ENCODE measurements at places on chromosomes 12 and 14.

- no peak for DNase-seq
Observed at GRCh38 chr12:76421046-76421445, 72.8 kb upstream of the BBS10 start.

DNA sequence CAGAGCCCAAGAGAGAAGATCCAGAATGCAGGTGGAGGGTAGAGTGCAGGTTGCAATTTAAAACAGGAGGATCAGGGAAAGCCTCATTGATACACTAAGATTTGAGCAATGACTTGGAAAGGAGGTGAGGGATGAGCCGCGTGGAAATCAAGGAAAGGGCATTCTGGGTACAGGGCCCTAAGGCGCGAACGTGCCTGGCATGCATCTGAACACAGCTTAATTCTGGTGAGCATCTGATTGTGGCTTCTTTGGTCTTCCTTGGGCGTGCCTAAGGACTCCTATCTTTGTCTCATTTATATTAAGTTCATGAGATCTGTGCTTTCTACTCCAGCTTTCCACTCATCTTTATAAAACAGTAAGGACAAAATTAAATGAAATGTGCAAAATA, 79.3 kb downstream of the NTF3 start:
- no peak for DNase-seq

- DNase-seq: no peak
Observed at GRCh38 chr14:31884776-31885379, 192.2 kb upstream of the ARHGAP5 start.

- no peak for DNase-seq
Observed at GRCh38 chr12:56186957-56187356, 2.3 kb downstream of the SMARCC2 start.

DNA sequence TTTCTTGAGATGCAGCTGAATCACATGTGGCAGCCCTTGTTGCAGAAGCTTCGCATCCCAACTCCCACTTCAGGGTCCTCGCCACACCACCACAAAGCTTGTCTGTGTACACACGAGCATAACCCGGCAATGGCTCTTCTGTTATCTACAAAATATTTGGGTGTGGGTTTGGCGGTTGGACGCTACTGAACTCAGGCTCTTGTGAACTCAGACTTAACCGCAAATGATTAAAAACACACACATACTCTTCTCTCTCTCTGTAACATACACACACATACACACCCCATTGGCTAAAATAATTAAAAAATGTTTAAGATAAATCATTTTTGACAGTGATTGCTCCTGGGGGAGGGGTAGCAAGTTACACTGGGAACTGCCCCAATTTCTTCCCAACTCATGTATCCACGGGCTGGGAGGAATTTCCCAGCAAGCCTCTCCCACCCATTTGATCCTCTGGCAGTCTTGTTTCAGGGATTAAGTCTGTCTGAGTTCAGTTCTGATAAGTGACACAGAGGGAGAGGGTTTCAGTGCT, 63.7 kb upstream of the MANSC4 start:
- no peak for DNase-seq

DNA sequence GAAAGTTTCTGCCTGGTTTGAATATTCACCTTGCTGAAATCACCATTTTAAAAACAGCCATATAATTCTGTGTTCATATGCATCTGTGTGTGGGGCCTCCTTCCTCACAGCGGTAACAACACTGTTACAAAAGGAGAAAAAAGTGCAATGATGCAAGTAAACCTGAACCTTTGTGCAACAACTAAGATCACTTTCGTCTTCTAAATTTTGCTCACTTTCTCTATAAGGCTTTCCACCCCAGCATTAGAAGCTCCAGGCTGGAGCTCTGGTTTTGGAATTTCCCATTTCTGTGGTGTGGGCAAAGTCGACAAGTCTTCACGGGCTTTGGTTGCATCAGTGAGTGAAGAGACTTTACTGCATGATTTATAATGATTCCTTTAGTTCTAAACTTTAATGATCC, 18.4 kb downstream of the FGD6 start:
- DNase-seq: no peak

DNA sequence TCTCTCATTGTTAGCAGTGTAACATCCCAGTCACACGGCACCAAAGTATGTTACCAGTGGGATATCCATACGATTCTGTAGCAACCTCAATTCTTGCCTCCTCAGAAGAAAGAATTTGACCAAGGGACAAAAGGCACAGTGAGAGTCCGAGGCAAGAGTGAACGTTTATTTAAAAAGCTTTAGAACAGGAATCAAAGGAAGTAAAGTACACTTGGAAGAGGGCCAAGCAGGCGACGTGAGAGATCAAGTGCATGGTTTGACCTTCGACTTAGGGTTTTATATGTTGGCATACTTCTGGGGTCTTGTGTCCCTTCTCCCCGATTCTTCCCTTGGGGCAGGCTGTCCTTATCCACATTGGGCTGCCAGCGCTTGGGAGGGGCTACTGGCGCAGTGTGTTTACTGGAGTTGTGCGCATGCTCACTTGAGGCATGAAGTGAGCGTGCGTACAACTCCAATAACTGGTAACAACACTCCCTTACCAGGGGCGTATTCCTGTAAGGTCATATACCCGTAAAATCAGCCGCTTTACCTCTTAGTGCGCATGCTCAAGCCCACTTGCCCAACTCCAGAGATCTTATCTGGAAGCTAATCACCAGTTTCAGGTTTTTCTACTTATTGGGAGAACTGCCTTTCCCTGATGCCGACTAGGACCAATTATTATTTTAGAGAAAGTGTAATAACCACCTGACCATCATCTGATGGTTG, 71.7 kb downstream of the FAR2 start:
- no peak for DNase-seq

DNA sequence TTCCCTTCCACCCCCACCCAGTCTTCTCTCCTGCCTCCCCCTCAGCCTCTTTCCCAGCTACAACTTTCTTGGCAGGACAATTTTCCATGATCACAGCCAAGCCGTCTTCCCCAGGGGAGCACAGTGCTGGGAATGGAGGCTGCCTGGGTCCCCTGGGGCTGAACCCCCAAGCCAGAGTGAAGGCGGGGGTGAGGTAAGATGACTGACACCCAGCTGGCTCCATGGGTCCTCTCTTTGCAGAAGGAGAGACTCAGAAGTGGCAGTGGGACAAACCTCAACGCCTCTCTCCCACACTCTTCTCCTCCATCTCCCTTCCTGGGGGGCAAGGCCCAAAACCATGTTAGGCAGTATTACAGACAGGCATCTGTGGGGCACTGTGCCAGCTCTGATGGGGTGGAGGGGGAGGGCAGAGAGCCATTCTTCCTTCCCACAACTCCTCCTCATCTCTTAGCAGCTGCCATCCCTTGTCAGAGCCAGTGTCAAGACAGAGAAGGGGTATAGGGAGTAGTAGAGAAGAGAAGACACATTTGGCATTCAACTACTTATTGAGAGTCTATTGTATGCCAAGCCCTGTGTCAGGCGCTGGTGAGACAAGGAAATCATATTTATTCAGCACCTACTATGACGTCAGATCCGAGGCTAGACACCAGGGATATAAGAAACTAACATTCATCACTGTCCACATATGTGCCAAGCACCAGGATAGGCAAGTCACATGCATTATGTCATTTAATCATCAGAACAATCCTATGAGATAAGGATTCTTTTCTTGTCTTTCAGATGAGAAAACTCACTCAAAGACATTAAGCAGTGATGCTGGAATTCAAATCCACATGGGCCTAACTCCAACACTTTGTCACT, 3.6 kb downstream of the ITGA7 start:
- DNase-seq: no peak

DNA sequence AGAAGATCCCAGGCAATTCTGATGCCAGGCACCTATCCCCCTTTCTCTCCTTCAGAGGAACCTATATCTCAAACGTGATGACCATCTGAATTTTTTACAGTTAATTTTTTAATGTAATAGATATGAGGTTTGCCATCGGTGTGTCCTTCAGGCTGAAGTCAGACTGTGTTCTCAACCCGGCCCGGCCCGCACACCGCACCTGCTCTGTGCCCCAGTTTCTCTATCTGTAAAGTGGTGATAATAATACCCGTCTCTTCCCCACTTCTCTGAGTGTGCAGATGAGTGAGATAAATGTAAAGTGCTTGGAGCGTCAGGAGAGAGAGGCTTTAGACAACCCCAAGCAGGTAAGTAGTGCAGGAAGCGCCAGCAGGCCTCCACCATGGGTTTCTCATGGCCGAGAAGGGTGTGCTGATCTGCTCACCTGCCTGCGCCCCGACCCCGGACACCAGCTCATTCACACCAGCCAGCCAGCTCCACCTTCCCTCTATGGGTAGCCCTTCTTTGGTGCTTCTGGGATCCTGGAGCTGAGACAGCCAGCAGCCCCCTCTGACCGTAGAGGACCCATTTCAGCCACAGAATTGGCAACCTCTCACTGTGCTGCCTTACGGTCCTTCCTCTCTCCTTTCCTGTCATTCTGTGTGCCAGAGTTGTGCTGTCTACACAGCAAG, 80.0 kb downstream of the ZFP36L1 start:
- no peak for DNase-seq

- no peak for DNase-seq
Observed at GRCh38 chr14:90600619-90601018, 203.8 kb downstream of the CALM1 start.

GRCh38 chr12:46857486-46857885, 31.7 kb upstream of the SLC38A4 start:
- DNase-seq: no peak

GRCh38 chr12:56389412-56389811, 26.8 kb upstream of the APOF start:
- DNase-seq: no peak

DNA sequence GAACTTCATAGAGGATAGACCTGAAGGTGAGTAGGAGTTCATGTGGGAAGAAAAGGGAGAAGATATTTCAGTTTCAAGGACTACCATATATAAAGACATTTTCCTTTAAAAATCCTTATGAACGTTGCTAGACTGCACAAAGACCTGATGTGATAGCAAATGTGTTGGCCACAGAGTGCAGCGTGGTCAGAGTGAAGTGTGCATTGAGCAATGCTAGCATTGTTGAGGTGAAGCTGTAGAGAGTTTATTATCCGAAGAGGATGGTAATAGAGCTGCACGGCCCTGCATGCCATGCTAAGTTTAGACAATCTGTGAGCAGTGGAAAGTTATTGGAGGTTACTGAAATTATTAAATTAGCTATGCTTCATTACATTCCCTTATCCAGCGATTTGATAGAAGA, 413.0 kb downstream of the CCDC91 start:
- no peak for DNase-seq

DNA sequence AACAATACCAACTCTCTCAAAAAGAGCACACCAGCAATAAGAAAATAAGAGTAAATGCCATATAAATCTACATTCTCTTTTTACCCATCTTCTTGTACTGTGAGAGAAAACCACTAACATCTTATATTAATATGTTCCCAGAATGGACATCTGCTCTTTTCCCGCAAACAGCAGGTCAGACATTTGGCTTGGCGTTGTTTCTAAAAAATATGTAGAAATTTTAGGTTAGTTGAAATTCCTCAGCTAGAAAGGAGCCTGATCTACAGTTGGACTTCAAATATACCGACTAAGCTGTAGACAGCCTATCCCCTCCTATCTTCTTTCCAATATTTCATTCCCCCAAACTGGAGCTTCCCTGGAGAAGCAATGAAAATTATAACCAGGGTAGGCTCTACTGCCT, 88.7 kb downstream of the PPP2R5E start:
- DNase-seq: no peak

DNA sequence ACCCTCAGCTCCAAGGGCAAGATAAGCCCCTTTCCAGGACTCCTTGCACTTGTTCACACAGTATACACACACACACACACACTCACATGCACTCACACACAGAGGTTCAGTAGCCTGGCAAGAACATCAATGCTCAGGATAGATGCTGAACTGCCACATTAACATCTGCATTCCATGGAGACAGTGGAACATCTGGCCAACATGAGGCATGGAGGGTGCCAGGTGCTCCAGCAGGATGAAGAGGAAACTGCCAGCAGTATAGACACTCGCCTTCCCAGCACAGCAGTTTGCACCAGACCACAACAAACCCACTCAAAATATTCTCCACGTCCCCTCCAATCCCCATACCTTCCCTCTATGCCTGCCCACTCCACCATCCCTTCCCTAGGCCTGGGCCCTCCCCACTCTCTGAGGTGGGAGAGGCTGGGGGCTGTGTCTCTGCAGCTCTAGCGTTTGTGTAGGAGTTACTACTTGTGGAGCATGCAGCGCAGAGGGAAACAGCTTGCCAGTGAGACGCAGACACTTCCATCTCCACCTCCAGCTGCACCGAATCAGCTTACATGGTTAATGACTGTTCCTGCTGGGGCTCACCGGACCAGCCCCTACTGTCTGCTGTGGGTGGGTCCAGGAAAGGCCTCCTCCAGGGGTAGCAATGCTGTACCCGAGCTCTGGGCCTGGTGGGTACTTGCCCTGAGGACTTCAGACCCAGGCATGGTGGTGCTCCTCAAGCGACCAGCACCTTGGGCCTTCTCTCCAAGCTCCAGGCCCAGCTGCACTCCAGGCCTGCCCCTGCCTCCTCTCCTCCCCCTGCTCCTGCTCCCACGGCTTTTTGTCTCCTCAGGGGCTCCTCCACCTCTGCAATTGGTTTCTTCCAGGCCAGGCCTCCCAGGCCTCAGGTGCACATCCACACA, 18.6 kb upstream of the PLEKHG3 start:
- no peak for DNase-seq

All from NCI-H1417 (cell line).